ENCODE measurements at places on chromosomes 5 and 9.
A peak's percentile ranks its signal among the peaks of the same experiment; 100 is the strongest.

- peak; percentile 43 for DNase-seq
Observed at GRCh38 chr9:68500457-68501381, 40.0 kb downstream of the TMEM252 start.

GRCh38 chr9:123438821-123439220, 82.8 kb downstream of the CRB2 start:
- DNase-seq, result no peak

DNA sequence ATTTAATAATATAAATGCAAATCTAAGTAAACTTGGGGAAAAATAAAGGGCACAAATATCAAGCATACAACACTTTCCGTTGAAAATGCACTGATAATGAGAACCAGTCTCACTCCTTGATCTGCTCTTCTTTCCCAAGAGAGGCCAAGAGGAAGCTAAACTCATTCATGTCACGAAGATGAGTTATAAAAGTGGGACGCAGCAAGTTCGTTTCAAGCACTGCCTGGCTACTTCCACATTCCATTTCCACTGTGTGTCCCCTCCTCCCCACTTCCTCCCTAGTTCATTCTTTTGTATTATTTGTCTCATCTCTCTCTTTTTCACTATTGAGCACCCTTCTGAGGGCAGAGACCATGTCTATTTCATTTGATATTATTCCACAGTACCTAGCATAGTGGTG, 158.1 kb downstream of the SLC24A2 start:
- DNase-seq, result no peak

DNA sequence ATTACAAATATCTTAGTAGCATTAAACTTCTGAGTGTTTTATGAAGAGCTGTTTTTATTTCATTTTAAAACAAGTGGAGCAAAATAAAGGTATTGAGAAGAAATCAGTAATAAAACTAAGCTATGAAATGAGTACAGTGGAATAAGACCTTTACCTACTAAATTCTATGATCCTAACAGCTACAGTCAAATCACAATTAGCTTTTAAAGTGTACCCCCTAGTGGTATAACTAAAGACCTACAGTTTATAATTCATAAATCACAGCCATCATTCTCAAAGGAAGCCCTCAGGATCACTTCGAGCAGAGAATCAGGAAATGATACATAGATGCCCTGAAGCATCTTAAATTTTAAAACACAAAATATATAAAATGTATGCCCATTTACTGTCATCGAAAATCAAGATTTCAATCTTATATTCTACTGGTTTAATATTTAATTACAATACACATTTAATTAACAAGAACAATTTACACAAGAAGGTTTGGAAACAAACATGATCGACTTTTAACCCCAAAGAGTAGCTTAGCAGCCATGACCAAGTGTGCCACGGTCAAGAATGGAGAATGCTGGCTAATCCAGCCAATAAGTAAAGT, 12.3 kb downstream of the CCNH start:
- DNase-seq, result peak; percentile 71

DNA sequence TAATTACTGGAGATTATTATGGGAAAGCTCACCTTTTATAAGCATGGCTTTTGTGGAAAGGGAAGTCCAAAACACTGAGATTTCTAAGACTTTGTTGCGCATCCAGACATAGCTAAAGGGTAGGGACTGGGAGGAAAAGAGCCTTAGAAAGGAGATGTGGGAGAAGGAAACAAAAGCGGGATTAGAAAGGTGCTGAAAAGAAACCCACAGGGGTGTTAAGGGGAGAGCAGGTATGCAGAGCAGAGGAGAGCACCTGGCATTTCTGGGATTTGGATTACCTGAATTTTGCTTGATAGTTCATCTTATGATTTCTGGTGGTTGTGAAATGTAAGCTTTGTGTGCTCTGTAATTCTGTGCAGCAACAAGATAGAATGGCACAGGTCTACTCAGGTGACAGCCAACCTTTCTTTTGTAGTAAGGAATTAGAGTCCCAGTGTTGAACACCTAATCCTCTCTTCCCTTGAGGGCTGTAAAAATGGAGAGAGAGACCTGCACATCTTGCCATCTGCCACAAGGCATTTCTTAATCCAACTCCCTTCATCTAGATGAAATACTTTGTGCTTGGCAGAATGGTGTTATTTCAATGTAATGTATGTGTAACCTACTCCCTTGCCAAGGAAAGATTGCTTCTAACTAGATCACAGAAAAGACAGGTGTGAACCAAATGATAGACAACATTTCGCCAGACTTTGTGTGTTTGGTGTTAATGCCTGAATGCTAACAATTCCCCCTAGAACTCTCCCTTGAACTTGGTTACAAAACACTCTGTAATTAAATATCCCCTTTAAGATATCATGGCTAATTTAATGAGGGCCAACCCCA, 47.4 kb downstream of the ATPSCKMT start:
- peak; percentile 48 for DNase-seq

DNA sequence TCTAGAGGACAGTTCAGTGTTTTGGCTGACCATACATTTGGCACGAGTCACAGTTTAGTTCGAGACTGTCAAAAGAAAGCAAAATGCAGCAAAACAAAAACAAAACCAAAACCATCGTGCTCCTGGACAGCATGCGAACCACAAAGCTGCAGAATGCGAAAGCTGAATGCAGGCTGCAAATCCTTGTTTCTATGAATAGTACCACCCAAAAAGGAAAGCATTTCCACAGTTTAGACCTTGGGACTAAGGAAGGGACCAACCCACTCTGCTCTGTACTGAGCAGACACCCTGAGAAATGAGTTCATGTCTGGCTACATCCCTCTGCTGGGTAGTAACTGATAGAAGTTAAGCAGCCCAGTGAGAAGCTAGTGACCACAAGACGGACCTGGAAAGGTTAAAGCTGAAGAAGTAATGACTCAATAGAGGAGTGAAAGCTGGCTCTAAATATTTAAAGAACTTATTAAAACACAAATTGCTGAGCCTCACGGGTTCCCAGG, 3.9 kb downstream of the GCNT4 start:
- DNase-seq, result no peak

Data from NCI-H69 (cell line).